ENCODE measurements at places on chromosomes 12 and 14.

- DNase-seq, result no peak
Measured at GRCh38 chr12:107497231-107497630, 188.4 kb upstream of the PWP1 start.

- DNase-seq, result peak; percentile 43
Measured at GRCh38 chr12:116303066-116303465, 25.6 kb upstream of the MED13L start.

DNA sequence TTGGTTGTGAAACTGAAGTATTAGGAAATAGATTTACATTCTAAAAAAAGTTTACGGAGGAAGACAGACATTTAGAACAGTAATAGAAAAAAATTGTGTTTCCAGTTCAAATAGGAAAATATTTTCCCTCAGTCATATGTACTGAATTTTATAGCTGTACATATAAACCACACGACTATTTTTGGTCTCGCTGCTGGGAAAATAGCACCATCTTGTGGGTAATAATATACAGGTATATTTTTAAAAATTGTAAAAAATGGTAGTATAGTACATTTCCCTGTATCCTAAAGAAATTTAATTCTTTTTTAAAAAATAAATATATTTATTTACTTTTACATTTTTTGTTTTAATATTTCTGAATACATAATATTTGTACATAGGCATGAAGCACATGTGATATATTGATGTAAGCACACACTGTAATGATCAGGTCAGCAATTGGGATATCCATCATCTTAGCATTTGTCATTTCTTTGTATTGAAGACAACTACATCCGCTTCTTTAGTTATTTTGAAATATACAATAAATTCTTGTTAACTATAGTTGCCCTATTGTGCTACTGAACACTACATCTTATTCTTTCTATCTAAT, 168.6 kb downstream of the ALX1 start:
- DNase-seq, result no peak

GRCh38 chr12:45532113-45532512, 197.4 kb upstream of the ARID2 start:
- DNase-seq, result no peak

- DNase-seq, result no peak
Measured at GRCh38 chr14:106318700-106319099, 792.3 kb downstream of the TMEM121 start.

- DNase-seq, result peak; percentile 36
Measured at GRCh38 chr12:121087467-121088194, 45.0 kb upstream of the P2RX7 start.

- no peak for DNase-seq
Measured at GRCh38 chr12:6784296-6784695, 5.0 kb upstream of the CD4 start.

DNA sequence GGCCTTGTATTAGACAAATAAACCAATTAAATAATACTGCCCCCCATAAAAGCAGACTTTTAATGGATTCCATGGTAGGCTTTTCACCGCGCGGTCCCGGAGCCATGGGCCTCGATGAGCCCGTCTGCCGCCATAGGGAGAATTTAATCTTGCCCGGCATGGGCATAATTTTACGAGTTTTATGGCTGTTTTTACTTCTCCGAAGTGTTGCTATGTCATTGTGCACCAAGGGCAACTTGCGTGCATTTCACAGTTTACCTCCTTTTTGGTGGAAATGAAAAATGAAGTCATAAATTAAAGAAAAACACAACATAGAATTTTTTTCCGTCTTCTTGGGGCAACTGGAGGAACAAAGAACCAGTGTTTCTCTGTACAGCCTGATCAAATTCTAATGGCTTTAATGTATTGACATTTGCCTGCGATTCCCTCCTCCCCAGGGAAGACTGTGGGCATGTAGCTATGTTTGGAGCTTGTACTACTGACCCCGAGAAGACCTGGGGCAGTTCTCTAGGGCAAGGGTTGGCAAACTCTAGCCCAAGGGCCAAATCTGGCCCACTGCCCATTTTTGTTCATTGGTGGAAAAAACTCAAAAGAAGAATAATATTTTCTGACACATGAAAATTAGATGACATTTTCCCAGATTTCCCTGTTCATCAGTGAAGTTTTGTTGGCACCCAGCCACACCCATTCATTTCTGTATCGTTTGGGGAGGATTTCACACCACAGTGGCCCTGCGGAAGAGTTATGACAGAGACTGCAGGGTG, 142.7 kb downstream of the CHST11 start:
- no peak for DNase-seq
